ENCODE measurements at places on chromosomes 1 and 21.

DNA sequence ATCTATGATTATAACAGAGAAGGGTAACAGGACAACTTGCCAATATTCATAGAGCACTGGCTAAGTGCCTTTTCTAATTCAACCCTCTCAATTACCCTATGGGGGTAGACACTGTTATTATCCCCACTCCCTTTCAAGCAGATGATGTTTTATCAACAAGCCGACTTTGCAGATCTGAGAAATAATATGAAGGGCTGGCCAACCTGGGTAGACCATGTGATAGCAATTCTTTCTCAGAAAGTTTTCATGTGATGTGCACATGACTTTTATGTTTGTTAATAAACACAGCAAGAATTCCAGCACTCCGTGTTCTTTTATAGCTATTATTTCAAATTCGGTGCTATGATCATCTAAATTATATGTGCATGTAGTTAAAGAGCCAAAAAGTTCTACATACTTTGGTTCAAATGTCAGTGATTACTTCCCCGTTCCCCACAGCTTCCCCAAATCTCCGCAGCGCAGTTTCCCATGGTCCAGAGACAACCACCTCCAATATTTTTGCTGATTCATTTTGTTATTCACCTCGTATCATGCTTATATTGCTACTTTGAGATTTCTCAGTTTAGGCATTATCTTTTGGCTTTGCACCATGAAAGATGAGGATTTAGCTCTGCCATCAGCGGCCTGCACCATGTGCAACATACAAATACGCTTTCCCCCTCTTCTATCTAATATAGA is 96.7 kb upstream of the GADD45A start:
- peaks cover 19% of the 10 kb centered on the region for H3K4me1 ChIP-seq
- DNase-seq, result no peak
- H3K36me3 ChIP-seq, result no peaks in the 10 kb centered on the region
- H3K4me3 ChIP-seq, result no peak overlapping the region

DNA sequence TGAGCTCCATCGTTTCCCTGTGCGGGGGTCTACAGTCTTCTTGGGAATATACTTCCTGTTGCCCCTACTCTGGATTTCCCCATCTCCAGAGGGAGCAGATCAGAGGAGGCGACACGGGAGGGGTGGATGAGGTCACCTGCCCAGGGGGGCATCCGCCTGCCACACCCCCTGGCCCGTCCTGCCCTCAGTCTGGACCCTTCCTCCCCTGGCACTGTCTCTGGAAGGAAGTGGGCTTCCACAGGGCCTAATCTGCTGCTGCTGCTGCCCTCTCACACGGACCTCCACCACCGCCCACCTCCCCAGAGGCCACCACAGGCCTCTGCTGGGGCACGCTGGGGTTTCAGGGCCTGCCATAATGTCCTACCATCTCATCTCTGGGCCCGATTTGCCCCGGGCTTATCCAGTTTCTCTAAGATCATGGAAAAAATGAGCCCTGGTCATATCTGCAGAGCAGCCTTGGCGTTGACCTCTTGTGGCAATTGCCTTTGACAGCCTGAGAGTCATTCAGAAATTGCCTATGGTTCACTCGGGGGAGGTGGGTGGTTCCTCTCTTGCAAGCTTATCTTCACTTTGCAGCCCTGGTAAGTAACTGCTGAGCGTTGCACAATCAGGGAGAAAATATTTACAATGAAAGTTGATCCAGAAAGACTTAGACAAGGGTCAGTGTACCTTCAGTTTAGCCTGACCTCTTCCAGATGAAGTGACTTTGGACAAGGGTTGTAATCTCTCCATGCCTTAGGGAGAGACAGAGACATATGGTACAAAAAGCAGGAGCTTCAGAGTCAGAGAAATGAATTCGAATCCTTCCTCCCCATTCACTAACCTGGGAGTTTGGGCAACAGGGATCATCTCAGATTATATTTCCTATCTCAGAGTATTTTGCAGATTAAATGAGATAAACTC is 252.4 kb downstream of the TOMM20 start:
- peaks cover 26% of the 10 kb centered on the region for H3K4me1 ChIP-seq
- peak; percentile 67 for DNase-seq
- no peaks in the 10 kb centered on the region for H3K36me3 ChIP-seq
- H3K27ac ChIP-seq, result peak overlapping the region; percentile 46

- H3K27ac ChIP-seq, result peak within 1 kb of the TSS; percentile 70
- peak within 1 kb of the TSS; percentile 49 for H3K4me3 ChIP-seq
- H3K36me3 ChIP-seq, result no peaks in the 10 kb centered on the region
- DNase-seq, result peak; percentile 90
Measured at GRCh38 chr1:151720974-151721787, at the start of gene RIIAD1. Gene RIIAD1, plus strand, starts transcription at chr1:151721522. Its CDS starts 15 bp downstream, at chr1:151721537.

GRCh38 chr1:243253211-243253925 is 1.7 kb downstream of the CEP170 start:
- H3K4me3 ChIP-seq, result peak overlapping the region; percentile 99
- H3K4me1 ChIP-seq, result peaks cover 50% of the 10 kb centered on the region
- H3K27me3 ChIP-seq, result no peaks in the 10 kb centered on the region
- H3K36me3 ChIP-seq, result no peaks in the 10 kb centered on the region
- DNase-seq, result no peak
- peak overlapping the region; percentile 96 for H3K27ac ChIP-seq

DNA sequence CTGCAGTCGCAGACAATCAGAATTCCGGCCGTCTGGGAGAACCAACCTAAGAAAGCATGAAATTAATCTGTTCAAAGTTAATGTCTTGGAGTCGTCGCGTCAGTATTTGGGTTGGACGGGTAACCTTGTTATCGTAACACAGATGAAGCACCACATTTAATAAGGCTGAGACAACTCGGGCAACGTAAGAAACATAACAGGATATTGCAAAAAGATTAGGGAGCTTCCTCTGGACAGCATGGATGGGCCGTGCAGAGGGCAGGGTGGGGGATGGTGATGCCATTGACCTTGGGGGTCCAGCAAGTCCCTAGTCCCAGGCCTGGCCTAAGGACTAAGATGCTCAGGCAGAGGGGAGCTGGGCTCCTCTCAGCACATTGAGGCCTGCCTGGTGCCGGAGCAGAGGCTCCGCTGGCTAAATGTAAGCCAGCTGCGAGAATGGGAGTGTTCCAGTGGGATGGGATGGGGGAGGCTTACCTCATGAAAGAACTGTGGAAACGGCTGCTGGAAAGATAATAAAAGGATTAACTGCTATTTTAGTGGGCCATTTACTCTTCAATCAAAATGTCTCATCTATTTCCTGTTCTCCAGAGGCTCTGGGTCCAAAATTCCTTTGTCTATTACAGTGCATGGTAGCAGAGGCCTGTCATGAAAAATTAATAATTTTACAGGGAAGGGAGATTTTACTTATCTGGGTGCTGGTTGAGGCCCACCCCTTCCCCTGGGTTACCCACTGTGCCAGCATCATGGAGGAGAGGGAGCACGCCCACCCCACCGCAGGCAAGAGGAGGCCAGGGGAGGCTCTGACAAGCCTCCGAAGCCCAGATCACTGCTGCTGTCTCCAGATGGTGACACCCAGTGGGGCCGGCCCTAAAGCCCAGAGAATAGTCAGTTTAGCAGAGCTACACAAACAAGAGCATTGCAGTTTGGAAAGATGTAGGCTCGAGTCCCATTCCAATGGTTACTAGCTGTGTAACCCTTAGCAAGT is 131.6 kb downstream of the DMRTB1 start:
- no peak overlapping the region for H3K27ac ChIP-seq
- H3K36me3 ChIP-seq, result no peaks in the 10 kb centered on the region
- no peak overlapping the region for H3K4me3 ChIP-seq

GRCh38 chr1:88935522-88936222 is 44.3 kb upstream of the GTF2B start:
- no peaks in the 10 kb centered on the region for H3K27me3 ChIP-seq
- H3K36me3 ChIP-seq, result peaks cover 26% of the 10 kb centered on the region
- DNase-seq, result no peak
- H3K4me1 ChIP-seq, result no peaks in the 10 kb centered on the region
- H3K27ac ChIP-seq, result no peak overlapping the region

- peaks cover 3% of the 10 kb centered on the region for H3K4me1 ChIP-seq
- no peaks in the 10 kb centered on the region for H3K27me3 ChIP-seq
- no peak for DNase-seq
- H3K36me3 ChIP-seq, result peaks cover 18% of the 10 kb centered on the region
- no peak overlapping the region for H3K27ac ChIP-seq
Measured at GRCh38 chr1:100462326-100463025, 75.5 kb upstream of the GPR88 start.

DNA sequence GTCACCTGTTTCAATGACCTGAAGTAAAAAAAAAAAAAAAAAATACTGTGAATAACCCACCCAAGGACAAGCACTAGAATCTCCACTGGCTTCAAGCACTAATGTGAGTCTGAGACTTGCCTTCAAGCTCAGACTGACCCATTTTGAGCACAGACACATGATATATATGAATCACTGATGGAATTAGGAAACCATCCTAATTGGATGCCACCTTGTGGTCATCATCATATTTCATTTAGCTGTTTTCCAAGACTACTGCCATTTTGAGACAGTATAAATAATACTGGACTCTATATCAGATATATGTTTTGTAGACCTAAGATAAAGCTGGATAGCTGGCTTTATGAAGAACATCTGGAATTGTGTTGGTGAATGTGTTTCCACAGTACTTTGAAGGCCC is 1232.0 kb downstream of the KCNT2 start:
- no peak overlapping the region for H3K27ac ChIP-seq
- H3K4me1 ChIP-seq, result no peaks in the 10 kb centered on the region
- H3K36me3 ChIP-seq, result no peaks in the 10 kb centered on the region
- H3K27me3 ChIP-seq, result no peaks in the 10 kb centered on the region

GRCh38 chr1:89660224-89661061 is 27.5 kb downstream of the LRRC8C start:
- H3K27me3 ChIP-seq, result no peaks in the 10 kb centered on the region
- no peak for DNase-seq
- H3K36me3 ChIP-seq, result no peaks in the 10 kb centered on the region
- H3K4me3 ChIP-seq, result no peak overlapping the region
- H3K27ac ChIP-seq, result no peak overlapping the region
- peaks cover 7% of the 10 kb centered on the region for H3K4me1 ChIP-seq

DNA sequence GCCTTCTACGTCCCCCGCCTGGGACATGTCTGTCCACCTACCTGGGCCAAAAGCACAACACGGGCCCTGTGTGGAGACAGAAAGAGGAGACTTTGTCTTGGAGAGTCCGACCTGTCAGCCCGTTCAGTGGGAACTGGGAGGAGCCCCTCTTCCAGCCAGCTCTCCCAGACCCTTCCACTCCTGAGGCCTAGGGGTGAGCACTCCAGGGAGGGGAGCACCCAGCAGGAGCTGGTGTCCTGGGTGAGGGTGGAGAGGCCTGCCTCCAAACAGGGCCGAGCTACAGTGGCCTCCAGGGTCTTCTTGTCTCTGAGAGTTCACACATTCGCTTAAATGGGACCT is 546 bp downstream of the SPOCD1 start:
- no peaks in the 10 kb centered on the region for H3K36me3 ChIP-seq
- DNase-seq, result no peak
- no peaks in the 10 kb centered on the region for H3K4me1 ChIP-seq
- no peak overlapping the region for H3K27ac ChIP-seq
- H3K4me3 ChIP-seq, result no peak overlapping the region

GRCh38 chr1:82387012-82387366 is 586.3 kb downstream of the ADGRL2 start:
- H3K4me3 ChIP-seq, result no peak overlapping the region
- H3K27me3 ChIP-seq, result no peaks in the 10 kb centered on the region
- no peak for DNase-seq
- H3K27ac ChIP-seq, result no peak overlapping the region
- no peaks in the 10 kb centered on the region for H3K36me3 ChIP-seq

DNA sequence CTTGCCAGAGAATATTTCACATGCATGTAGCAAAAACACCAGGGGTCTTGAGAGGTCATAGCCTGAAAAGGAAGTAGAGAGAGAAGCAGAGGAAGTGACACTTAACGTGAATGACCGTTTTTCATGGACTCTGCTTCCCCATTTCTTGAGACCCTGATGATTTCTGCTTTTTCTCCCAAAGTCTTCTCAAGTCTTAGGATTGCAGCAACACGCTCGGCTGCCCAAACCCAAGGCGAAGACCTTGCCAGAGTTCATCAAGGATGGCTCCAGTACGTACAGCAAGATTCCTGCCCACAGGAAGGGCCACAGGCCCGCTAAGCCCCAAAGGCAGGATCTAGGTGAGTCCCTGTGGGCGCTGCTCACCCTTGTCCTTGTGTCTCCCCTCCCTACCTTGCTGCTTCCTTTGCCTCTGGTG is 12.8 kb downstream of the THEMIS2 start:
- no peak overlapping the region for H3K4me3 ChIP-seq
- peak overlapping the region; percentile 87 for H3K27ac ChIP-seq
- no peaks in the 10 kb centered on the region for H3K27me3 ChIP-seq
- peaks cover 19% of the 10 kb centered on the region for H3K36me3 ChIP-seq
- peaks cover 15% of the 10 kb centered on the region for H3K4me1 ChIP-seq

DNA sequence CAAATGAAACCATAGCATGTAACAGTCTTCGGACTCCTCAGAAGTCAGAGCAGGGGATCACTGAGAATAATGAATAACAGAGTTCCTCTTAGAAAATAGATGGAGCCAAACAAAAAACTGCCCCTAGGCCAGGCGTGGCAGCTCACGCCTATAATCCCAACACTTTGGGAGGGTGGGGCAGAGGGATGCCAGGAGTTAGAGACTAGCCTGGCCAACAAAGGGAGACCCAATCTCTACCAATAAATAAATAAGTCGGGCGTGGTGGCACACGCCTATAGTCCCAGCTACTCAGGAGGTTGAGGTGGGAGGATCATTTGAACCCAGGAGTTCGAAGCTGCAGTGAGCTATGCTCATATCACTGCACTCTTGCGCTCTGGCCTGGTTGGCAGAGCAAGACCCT is 58.5 kb upstream of the SERTAD4 start:
- DNase-seq, result no peak
- H3K4me1 ChIP-seq, result no peaks in the 10 kb centered on the region
- no peak overlapping the region for H3K4me3 ChIP-seq
- H3K27ac ChIP-seq, result no peak overlapping the region

- H3K4me3 ChIP-seq, result no peak overlapping the region
- no peaks in the 10 kb centered on the region for H3K27me3 ChIP-seq
- no peak for DNase-seq
- no peaks in the 10 kb centered on the region for H3K36me3 ChIP-seq
- no peaks in the 10 kb centered on the region for H3K4me1 ChIP-seq
Measured at GRCh38 chr1:162670928-162671663, 38.8 kb downstream of the DDR2 start.

DNA sequence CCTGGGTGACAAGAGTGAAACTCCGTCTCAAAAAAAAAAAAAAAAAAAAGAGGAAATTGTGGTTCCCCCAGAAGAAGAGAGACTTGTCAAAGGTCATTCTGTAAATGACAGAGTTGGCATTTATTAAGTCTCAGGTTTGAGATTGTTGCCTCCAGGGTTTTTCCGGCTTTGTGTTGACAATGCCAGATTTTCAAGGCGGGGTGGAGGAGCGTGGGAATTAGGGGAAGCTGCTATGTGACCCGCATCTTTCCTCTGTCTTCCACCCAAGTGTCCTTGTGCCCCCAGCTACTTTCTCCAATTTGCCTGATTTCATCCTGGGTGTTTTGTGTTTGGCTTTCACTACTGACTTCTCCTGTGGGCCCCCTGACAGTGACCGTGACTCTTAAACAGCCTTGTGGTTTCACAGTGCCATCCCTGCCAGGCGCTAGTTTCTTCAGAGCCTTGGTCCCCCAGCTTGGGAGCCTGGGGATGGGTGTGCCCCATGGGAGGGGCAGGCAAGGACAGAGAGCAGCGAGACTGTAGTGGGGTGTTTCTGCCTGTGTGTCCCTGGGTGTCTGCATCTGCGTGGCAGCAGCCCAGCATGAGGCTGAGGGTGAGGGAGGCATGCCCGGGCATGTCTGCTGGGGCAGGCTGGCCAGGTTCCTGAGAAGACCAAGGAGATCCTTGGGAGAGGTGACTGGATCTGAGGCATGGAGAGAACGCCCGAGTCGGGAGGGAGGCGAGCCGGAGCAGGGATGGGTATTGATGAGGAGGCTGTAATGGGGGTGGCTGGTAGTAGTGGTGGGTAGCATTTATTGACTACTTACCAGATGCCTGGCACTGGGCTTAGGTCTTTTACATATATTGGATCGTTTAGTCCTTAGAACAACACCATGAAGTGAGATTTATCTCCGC is 46.3 kb downstream of the IER5 start:
- no peak overlapping the region for H3K4me3 ChIP-seq
- no peaks in the 10 kb centered on the region for H3K36me3 ChIP-seq
- H3K4me1 ChIP-seq, result peaks cover 29% of the 10 kb centered on the region
- DNase-seq, result peak; percentile 56
